ENCODE measurements at places on chromosomes 3 and 15. TPM values are rescaled to one million over a fixed set of nuclear protein-coding genes. Genes with fewer than 3 reads are reported as not detected.

The AHSG gene
- 35.6 TPM for polyA plus RNA-seq

The EFCAB12 gene
- polyA plus RNA-seq = 5.0 TPM

The GOLGA8R gene
- 9.7 TPM for polyA plus RNA-seq

The ELL3 gene
- polyA plus RNA-seq = 5.7 TPM

GRCh38 chr15:70049701-70050301 is 47.9 kb downstream of the TLE3 start:
- no peak for DNase-seq

GRCh38 chr3:29644956-29645636 is 364.2 kb downstream of the RBMS3 start:
- DNase-seq = no peak

DNA sequence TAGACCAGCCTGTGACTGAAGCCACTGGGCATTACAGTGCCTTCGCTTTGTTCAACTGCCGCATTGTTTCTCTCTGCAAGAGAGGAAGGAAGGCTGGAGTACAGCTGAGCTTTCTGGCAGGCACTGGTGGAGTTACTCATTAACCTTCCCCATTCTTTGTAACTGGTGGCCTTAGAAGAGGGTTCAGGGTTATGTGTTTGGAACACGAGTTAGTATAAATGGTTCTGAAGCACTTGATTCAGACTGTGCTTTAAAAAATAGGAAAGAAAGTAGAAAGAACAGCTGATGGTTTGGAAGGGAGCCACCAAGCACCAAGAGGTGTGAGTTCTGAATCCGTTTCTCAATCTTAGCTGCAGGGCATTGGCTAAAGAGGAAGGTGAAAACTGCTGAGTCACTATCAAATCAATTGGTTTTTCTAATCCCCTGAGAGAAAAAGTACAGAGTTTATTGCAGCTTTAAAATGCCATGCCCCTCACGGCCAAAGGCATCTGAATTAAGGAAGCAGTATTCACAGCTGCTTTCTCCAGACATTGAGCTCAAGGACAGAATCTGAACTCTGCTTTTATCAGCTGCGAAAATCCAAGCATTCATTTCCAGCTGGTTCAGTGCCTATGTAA is 3.6 kb downstream of the HGD start:
- peak; percentile 71 for DNase-seq

- no peak for DNase-seq
Observed at GRCh38 chr3:42704136-42704841, 1.7 kb upstream of the HHATL start.

DNA sequence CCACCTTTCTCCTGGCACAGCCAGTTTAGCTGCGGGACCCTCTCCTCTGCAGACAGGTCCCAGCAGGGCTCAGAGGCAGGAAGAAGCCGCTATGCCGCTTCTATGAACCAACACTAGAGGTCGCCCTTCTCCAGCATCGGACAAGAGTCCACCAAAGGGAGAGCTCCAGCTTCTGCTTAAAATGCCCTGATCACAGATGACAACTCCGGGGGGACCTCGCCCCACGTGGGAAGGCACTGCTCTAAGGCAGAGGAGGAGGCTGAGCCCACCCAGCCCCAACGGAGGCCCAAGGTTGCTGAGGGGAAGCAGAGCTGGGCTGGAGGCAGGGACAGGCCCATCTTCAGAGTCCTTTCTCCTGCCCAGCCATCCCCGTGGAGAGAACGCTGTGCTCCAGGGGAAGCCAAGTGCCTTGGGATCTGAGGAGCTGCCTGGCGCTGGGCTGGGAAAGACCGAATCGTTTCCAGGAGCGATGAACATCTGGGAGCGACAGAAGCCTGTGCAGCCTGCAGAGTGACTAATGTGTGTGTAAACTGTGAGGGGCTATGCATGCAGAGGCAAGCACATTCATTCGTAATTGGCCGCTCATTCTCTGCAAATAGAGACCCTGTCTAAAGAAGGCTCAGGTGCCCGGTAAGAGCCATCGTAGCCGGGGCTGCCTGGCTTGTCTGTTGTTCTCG is 43.5 kb upstream of the BDH1 start:
- peak; percentile 56 for DNase-seq

GRCh38 chr3:71127052-71127831 is 456.3 kb downstream of the FOXP1 start:
- DNase-seq = no peak

DNA sequence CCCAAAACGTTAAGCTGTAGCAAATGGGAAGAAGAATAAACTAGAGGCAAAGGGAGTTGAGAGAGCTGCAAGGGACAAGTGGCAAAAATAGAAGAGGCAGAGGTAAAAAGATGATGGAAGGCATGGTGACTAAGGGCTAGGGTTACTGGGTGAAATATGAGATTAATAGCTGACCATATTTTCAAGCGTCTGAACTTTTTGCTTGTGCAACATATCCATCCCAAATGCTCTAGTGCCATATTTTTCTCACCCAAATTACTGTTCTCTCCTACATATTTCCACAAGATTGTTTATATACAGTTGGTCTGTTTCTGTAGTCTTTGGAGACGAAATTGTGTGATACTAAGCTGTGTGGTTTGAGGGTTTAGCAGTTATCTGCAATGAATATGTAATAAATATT is 145.5 kb downstream of the GMNC start:
- no peak for DNase-seq

- no peak for DNase-seq
Observed at GRCh38 chr3:188589071-188589470, 435.1 kb downstream of the LPP start.

- no peak for DNase-seq
Observed at GRCh38 chr3:98188545-98188944, 22.0 kb downstream of the OR5H15 start.

- no peak for DNase-seq
Observed at GRCh38 chr15:39250460-39251186, 330.3 kb upstream of the THBS1 start.

GRCh38 chr3:175836617-175837016 is 977.5 kb downstream of the NAALADL2 start:
- DNase-seq = no peak

- no peak for DNase-seq
Observed at GRCh38 chr15:57580866-57581265, 10.8 kb upstream of the MYZAP start.

Data from right lung (tissue), 10 donors.